ENCODE measurements at places on chromosomes 3 and 15. TPM values are rescaled to one million over a fixed set of nuclear protein-coding genes. Genes with fewer than 3 reads are reported as not detected.

The BNC1 gene
- polyA plus RNA-seq: 1.4 TPM

The IL17RE gene
- 2.2 TPM for polyA plus RNA-seq

The SYNPR gene
- polyA plus RNA-seq: not detected

The VIPR1 gene
- not detected for polyA plus RNA-seq

The MKRN2OS gene
- not detected for polyA plus RNA-seq

The DUT gene
- polyA plus RNA-seq: 49.0 TPM

The GPR15 gene
- not detected for polyA plus RNA-seq

The UNC13C gene
- not detected for polyA plus RNA-seq

The PHLDB2 gene
- 44.7 TPM for polyA plus RNA-seq

The PPP1R14D gene
- polyA plus RNA-seq: not detected

All from BJ (cell line).